ENCODE measurements at places on chromosomes 11 and 22.

DNA sequence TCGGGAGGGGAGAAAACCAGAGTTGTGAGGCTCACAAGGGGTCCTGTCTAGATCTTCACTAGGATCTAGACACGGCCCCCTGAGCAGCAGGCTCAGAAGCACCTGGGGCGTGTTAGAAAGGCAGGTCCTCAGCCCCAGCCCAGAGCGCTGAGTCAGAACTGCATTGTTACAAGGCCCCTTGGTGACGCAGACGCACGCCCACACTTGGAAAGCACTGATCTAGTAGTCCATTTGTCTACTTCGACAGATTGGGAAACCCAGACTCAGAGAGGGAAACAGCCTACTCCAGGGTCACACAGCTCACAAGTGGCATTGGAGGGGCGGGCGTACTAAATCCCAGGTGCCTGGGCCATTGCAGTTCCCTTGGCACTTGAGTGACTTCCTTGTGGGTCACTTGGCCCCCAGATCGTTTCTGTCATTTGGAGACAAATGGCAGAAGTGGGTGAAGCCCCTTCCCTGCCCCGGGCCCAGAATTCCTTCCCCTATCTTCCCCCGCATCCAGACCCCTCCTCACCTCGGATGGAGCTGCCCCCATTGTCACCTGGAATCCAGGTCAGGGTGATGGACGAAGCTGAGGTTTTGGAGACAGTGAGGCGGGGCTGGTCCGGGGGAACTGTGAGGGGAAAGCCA is 110.8 kb downstream of the CEP164 start:
- DNase-seq, result no peak

DNA sequence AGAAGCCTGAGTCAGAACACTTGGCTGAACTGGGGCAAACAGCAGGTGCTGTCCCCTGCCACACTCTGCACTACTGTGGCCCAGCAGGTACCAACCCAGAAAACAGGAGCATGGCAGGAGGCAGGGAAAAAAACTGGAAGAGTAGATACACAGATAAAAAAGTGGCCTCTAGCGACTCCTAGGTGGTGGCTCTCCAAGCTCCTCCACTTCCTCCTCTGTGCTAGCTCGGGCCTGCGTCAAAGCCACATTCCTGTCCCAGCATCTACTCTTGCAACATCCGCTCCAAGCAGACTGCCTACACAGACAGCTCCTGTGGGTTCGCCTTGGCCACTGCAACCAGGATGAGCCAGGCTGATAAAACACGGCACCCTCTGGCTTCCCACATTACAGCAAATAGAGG is 6.9 kb downstream of the OR8B12 start:
- DNase-seq, result no peak

GRCh38 chr22:17820879-17821439 is 46.7 kb upstream of the BID start:
- no peak for DNase-seq

- DNase-seq, result no peak
Measured at GRCh38 chr11:69560141-69560790, 78.8 kb downstream of the LINC01488 start.

GRCh38 chr11:126109941-126110731 is 47.5 kb upstream of the CDON start:
- DNase-seq, result no peak

DNA sequence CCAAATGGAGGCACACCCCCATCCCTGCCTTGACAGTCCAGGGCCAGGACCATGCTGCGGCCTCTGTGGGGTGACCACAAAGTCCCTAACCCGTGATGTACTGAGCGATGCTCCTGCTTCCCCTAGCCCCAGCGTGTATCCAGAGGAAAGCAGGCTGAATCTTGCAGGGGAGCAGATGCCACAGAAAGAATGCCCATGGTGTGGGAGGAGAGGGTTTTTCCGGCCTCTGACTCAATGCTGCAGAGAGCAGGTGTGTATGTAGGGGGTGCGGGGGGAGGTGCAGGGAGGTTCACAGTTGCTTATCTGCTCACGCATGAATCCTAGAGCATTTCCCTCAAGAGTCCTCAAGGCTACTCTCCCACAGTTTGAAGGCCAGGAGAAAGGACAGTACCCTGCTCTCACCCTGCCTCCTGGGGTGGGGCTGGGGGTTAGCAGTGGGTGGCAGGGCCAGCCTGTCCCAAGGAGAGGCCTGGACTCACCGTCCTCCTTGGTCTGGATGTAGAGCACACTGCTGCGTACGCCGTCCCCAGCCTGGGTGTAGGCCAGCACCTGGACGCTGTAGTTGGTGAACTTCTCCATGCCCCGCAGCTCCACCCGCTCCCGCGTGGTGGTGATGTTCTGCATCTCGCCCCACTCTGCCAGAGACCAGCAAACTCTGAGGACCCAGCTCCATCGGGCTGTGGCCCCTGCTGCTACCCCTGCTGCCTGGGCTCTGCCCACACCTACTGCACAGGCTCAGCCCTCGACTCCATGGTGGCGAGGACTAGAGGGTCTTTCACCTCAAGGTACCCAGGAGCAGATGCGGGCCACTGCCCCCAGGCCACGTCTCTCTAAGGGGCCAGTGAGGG is 130.8 kb downstream of the CEP164 start:
- DNase-seq, result no peak

- DNase-seq, result no peak
Measured at GRCh38 chr11:120521176-120521575, 9.6 kb downstream of the GRIK4 start.

GRCh38 chr11:2290351-2290841 is 11.3 kb downstream of the C11orf21 start:
- peak; percentile 6 for DNase-seq

- no peak for DNase-seq
Measured at GRCh38 chr11:93133488-93134109, 64.2 kb downstream of the SLC36A4 start.

Measured in central memory CD8-positive, alpha-beta T cell (primary cell).